Stimulated activated CD4-positive, alpha-beta T cell treated with anti-CD3 and anti-CD28 coated beads, Interleukin-2, amount 100 ng/mL, for 4 hours (primary cell): ENCODE measurements at places on chromosomes 5 and 9.

DNA sequence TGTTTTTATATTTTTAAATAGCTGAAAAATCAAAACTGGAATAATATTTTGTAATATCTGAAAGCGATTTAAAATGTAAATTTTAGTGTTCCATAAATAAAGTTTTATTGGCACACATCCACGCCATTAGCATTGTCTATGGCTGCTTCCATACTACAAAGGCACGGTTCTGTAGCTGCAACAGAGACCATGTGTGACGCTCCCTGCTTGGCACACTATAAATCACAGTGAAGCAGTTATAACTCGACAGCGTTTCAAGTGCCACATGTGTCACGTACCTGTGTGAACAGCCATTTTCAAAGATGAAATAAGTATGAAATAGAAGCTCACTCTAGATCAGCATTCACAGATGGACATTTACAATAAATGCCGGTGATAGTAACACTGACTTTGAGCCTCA is 810.1 kb upstream of the WWC1 start:
- no peak for DNase-seq

GRCh38 chr5:127369796-127370195 is 79.2 kb downstream of the MEGF10 start:
- no peak for DNase-seq

DNA sequence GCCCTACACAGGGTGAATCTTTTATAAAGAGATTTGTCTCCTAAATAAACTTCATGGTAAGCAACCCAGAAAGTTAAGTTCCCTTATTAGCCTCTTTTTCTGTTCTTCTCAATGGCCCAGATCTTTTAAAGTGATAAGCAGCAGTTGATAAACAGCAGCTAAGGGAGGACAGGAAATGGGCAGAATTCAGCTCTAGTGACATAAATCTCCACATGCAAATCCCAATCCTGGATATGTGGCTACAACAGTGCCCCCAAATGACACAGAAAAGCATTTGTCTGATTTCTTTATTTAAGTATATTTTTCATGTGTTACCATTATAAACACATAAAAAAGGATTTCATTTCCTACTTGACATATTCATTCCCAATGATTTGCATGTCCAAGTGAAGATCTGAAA is 199.0 kb downstream of the DTWD2 start:
- no peak for DNase-seq

DNA sequence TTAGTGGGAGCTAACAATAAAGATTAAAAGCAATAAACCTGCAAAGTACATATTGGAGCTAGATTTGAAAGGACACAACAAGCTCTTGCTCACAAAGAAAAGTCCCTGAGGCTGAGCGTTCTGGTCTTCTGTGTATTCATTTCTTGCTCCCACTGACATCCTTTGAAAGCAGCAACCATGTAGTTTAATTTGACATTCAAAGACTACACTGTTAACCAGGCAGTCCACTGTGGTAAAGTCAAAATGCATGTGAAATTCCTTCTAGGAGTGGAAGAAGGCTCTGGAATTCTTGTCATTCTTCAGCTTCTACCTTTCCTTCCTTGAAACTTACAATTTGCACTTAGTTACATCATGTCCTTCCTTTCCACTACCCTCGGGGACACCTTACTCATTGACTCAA is 480.7 kb downstream of the CSNK1G3 start:
- no peak for DNase-seq

DNA sequence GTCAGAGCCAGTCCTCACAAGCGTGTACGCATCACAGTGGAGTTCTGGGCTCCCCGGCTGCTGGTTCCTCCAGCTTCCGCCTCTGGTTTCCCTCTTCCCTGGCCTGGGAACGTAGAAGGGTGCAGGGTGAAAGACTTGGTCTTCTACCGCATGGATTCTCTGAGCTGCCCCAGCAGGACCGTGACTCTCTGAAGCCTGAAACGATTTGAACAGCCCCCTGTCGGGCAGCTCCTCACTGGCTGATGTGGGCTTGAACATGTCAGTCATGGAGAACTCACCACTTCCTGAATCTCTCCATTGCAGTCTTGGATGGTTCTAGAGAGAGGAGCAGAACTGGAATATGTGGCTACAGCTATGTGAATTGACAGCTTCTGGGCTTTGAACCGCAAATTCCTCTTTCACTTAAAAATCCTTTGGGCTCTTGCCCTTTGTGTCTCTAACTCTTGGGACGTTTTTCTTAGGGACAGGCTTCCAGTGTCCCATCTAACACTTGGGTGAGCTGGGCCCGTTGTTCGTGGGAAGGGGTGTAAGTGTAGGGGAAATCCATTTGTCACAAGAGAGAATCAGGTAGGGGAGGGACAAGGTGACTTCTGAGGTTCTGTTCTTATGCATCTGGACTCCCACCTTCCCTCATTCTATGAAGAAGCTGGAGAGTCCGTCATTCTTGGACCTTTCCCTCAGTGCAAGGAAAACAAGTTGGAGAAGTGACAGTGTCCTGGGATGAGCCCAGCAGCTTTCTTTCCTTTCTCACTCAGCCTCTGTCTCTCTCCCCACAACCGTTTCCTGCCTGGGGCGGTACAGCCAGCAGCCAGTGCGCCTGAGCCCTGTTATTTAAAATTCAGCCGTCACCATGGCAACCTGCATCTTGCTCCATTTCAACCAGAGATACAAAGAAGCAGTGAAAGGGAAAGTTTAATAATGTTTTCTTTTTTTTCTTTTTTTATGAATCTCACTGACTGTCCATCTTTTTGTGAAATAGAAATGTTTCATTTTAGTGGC is 84.7 kb downstream of the PTTG1 start:
- DNase-seq: peak; percentile 47

GRCh38 chr9:93093877-93094657 is 1.9 kb upstream of the CARD19 start:
- DNase-seq: no peak

- no peak for DNase-seq
Observed at GRCh38 chr9:108095496-108095895, 605.9 kb upstream of the KLF4 start.

DNA sequence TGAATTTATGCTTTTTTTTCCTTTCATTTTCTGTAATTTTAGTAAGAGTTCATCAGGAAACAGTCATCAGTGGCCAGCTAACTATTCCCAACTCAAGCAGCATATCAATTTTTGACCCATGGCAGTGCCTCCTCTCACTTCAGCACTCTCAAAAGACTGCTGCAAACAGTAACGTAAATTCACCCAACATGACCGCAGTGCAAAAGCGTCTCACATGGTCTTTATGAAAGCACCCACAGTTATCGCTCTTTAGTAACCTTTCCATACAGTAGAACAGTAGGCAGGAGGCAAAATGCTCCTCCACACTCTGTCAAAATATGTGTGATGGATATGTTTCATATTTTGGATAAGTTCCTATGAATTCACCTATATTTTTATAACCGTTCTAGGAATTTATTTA is 48.6 kb downstream of the PARP8 start:
- DNase-seq: no peak

DNA sequence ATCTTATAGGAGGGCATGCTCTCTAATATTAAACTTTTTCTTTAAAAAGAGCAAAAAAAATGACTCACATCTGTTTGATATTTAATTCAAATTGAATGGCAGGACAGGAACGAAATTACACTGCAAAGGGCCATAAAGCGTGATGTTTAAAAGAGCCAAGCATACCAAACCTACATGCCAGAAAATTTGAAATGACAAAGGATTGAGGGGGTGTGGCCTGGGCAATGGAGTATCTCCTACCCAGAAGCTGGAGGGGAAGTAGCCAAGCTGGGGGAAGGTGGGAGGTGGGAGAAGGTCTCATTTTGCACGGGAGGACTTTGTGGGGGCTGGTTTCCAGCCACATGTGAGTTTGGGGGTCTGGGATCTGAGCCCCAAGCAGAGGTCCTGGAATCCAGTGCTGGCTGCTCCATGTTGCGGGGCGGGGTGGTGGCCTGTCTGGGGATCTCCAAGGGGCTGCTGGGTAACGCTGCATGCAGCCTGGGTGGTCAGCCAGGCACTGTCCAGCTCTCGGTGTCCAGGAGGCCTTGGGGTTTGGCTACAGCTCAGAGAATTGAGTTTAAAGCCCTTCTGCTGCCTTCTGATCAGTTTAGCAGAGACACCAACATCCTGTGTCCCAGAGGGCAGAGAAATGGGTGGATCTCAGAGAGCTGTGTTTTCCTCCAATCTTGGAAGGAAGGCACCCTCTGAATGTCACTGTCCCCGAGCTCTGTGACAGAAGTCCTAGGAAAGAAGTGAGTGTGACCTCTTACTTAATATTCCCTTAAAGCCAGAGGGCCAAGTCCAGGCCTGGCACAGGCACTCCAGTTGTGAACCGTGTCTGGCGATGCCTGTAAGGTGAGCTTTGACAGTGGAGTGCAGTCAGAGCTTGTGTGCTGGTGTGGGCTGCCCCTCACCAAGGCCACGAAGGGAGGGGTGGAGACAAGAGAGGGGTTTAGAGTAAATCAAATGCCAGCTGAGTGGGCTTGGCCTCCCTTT is 7.6 kb downstream of the DCANP1 start:
- no peak for DNase-seq
